ENCODE measurements at places on chromosomes 2 and 18.
A peak's percentile ranks its signal among the peaks of the same experiment; 100 is the strongest.

GRCh38 chr2:26043862-26044696, 10.2 kb downstream of the RAB10 start:
- no peak for DNase-seq

- DNase-seq = no peak
Observed at GRCh38 chr2:238835726-238836301, 12.1 kb upstream of the TWIST2 start.

DNA sequence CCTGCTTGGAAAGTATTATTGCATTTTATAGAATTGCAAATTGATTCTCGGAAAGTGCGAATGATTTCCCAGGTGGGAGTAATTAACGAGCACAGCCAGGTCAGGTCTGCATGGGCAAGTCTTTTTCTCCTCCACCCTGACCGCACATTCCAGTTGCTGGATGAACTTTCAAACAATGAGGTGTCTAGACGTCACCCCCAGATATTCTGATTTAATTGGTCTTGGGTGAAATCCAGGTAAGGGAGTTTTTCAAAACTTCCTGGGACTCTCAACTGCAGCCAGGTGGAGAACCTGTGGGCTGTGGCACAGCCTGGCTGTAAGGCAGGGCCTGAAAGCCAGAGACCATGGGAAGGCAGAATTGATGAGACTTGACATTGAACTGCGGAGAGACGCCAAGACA, 15.9 kb upstream of the RNF152 start:
- DNase-seq = no peak

DNA sequence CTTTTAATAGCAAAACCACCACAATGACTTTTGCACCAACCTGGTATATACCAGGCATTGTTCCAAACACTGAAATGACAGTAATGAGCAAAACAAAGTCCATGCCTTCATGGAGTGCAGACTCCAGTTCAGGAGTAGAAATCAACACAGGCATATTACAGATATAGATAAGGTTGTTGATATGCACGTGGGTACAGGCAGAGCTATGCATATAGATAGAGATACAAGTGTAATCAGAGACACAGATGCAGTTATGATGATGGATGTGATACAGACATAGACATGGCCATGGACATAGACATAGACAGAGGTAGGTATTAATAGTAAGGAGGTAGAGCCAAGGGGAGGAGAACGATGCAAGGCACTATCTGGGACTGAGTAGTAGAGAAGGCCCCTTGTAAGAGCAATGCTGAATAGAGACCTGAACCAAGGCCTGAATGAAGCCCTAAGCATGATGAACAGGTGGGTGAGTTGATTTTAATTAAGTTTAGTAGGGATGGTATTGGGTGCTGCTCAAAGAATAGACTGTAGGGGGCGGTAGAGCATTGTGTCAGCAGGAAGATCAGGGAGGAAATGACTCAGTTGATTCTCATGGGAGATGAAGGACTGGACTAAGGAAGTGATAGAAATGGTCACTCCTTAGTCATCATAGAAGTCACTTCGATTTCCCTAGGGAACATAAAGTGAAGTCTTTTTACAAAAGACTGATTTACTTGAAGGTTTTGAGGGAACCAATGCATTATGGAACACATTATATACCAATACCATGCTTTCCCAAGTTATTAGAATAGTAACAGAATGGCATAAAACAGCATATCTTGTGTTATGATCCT, 39.4 kb downstream of the CMPK2 start:
- DNase-seq = peak; percentile 22

DNA sequence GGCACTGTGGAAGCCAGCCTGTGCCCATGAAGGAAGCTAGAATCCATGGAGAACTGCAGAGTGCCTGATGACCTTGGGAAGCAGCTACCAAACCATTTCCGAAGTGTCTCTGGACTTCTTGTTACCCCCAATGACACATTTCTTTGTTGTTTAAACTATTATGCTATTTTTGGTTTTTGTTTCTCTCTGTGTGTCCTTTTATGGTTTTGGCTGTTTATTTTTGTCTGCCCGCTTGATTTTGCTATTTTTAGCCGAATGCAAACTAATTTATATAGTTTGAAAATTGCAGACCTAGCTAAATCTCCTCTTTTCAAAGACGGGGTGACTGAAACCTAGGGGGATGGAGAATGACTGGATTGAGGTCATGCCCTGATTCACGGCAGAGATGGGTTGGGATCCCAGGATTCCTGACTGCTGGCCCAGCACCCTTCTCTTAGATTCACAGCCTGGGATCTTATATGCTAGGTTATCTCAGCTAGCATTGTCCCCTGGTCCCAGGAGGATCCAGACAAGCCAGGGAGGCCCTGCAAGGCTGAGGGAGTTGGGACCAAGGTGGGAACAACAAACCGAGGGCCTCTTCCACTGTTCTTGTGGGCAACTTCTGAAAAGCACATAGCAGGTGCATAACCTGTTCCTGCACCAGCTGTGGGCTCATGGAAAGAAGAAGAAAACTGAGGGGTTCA, 116.3 kb upstream of the HAAO start:
- DNase-seq = no peak

GRCh38 chr2:169136885-169137534, 67.6 kb downstream of the DHRS9 start:
- no peak for DNase-seq

- DNase-seq = peak; percentile 16
Observed at GRCh38 chr2:236511266-236511665, 58.4 kb upstream of the ACKR3 start.

- no peak for DNase-seq
Observed at GRCh38 chr2:45328264-45328870, 282.7 kb downstream of the SRBD1 start.

DNA sequence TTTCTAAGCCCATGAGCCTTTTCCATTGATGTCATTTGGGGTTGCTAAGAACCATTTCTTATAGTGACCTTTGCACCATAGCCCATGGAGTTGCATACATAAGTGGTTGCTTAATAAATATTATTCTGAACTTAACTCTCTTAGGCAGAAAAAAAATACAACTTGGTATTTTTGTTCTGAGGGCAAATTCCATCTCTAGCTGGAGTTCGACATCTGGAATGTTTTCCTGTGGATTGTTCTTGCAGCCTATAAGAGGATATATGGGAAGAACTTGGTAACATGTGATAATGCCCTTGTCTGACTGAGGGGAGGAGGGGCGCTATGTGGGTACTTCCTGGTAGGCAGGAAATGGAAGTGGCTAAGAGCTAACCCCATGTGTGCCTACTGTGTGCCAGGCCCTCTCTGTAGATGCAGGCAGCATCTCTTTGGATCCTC, 20.7 kb downstream of the IGFBP2 start:
- DNase-seq = no peak

GRCh38 chr2:184971546-184972068, 373.3 kb downstream of the ZNF804A start:
- DNase-seq = no peak

- peak; percentile 97 for DNase-seq
Observed at GRCh38 chr2:98913916-98914712, 21.9 kb downstream of the CRACDL start.

DNA sequence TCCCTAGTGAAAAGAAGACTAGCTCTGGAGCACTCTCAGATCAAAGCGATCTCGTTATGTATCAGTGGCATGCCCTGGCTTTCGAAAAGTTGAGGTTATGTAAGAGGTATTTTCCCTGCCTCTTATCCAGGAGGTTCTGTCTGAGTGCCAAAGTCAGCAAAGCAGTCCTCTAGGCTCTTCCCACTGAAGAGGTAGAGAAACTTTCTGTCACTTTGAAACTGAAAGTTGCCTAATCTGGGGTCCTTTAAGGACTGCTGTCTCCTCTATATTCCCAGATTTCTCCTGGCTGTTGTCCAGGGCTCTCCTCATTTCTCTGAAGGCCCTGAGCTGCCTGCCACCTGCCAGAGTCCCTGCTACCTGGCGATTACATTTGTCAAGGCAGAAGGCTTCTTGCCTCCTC, 96.3 kb downstream of the B3GNT2 start:
- DNase-seq = peak; percentile 59
